ENCODE measurements at places on chromosomes 2 and 18.

- no peak for DNase-seq
These were observed 100.4 kb downstream of the ACOXL start for GRCh38 chr2:110832740-110833139.

- DNase-seq: no peak
These were observed 737 bp upstream of the RNF181 start for GRCh38 chr2:85594715-85595300.

DNA sequence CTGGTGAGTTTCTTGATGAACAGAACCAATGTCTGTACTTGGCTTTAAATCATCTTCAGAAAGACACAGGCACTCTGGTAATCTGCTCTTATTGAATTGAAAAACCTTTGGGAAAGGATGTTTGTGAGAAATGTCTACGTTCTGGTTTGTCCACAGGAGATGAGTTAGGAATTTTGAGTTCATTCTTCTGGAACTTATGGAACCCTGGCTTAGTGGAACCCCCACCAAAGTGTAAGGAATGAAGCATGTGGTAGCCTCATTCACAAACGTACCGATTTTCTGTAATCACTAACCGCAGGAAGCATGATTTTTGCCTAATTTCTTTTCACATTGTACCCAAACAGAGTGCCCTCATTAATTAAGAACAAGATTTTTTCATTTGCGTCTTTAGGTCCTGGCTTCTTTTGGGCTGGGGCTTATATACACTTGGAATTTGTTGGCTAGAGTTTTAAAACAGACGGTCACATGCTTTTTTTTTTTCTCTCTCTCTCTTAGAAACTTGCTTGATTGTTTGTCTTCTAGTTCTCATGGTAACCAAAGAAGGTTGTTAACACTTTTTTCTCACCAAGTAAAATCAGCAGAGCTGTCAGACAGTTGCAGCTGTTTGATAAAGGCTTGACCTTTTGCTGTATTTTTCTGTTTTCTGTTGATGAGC is 314.1 kb upstream of the THUMPD2 start:
- DNase-seq: no peak

GRCh38 chr2:204732019-204732418 is 186.7 kb downstream of the PARD3B start:
- peak; percentile 32 for DNase-seq

DNA sequence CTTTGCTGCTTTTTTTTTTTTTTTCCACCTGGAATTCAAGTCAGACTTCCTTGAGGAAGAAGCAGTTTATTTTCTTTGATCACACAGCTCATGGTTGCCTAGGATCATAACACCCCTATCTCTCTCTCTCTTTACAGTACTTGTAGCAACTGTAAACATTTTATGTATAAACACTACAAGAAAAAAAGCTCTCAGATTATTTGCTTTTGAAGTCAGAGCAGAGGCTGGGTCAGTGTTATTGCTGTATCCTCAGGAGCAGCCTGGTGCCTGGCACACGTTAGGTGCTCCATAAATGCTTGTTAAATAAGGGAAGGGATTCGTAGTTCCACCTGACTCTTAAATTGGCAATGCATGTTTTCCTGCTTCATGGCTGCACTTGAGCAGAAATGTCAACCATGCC is 221.2 kb downstream of the TGIF1 start:
- DNase-seq: no peak

DNA sequence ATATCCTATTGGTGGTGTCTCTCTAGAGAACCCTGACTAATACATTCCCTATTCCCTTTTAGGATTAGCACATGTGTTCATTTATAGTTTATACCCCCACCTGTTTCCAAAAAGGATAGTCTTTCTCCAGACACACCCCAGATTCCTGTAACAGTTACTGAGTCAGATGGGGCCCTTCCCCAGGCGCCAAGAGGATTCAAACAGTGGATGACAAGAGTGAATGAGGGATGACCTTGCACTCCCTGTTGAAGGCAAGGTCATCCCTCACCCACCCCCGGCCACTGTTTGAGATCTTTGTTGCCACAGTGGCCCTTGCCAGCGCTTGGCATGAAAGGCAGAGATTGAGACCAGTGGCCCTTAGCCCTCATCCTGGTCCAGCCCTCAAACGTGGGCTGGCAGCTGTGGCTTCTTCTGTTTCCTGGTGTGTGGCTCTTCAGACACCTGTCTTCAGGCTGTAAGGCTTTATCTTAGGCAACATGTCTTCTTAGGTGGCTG is 15.3 kb upstream of the REEP1 start:
- no peak for DNase-seq

Measured in SJSA1 (cell line).